Stimulated activated CD4-positive, alpha-beta T cell treated with anti-CD3 and anti-CD28 coated beads, TNF-alpha, amount 100 ng/mL, for 24 hours (primary cell): ENCODE measurements at places on chromosomes 16 and 17.
A peak's percentile ranks its signal among the peaks of the same experiment; 100 is the strongest.

DNA sequence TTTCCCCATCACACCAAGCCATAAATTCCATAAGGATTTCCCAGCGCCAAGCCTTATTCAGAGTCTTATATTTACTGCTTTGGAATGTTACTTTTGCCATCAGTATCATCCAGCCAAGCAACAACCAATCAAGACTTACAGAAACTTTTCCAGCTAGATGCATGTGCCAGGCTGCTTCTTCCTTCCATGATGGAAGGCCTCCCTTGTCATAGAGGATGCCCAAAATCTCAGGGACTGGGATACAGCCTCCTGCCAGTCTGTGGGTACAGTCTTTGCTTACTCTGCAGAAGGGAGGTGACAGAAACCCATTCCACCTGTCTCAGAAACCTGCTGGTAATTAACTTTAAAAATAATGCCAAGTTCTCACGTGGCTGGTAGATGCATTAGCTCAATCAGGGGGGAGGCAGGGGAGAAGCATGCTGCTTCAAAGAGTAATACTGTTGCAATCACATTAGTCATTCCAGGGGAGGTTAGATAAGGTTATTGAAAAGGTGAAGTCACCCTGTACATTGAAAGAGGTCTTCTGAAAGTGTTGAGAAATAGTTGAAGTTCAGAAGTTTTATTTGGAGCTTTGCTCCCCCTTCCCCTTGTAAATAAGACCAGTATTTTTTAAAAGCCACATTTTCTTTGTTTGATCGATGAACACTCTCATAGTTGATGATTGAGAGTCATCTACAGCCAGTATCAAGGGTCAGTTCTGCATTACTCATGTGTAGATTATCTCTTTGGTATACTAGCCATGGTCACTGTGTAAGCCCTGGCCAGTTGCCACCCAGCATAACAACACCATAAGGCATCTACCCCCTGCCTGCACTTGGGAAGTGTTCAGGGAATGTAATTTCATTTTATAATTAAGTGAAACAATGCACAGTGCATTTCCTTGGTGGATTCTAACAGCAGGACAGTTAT is 22.2 kb downstream of the HLF start:
- no peak for DNase-seq

GRCh38 chr16:68069511-68070248 is 15.5 kb upstream of the NFATC3 start:
- no peak for DNase-seq

- no peak for DNase-seq
Observed at GRCh38 chr17:41800601-41801373, 11.0 kb downstream of the P3H4 start.

DNA sequence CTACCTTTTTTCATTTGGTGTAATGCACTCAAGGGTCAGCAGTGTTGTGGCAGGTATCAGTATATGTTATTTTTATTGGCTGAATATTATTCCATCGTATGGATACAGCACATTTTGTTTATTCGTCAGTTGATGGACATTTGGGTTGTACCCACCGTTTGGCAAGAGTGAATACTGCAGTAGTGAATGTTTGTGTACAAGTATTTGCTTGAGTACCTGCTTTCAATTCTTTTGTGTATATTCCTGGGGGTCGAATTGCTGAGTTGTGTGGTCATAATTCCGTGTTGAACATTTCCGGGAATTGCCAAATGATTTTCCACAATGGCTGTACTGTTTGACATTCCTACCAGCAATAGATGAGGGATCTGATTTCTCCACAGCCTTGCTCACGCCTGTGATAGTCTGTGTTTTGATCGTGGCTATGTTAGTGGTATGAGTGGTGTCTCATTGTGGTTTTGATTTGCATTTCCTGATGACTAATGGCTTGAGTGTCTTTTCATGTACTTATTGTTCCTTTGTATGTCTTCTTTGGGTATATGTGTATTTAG is 108.4 kb downstream of the OR1D5 start:
- DNase-seq, result no peak

DNA sequence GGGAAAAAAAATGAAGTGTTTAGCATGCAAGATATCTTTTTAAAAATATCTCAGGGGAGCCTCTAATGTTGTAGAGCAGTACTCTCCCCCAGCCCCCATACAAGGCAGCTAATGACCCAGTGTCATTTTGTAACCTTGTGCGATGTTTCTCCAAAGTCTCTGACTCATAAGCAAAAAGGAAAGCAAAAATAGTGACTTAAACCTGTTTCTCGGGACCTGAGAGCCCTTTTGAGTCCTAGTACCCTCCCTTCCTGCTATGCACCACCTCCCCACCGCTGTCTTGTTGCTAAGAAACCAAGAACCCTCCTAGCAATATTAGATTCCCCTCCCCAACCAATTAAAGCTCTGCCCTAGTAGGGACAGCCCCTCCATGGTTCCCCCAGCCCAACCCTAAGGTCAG is 2.8 kb downstream of the MYCBPAP start:
- DNase-seq, result no peak

DNA sequence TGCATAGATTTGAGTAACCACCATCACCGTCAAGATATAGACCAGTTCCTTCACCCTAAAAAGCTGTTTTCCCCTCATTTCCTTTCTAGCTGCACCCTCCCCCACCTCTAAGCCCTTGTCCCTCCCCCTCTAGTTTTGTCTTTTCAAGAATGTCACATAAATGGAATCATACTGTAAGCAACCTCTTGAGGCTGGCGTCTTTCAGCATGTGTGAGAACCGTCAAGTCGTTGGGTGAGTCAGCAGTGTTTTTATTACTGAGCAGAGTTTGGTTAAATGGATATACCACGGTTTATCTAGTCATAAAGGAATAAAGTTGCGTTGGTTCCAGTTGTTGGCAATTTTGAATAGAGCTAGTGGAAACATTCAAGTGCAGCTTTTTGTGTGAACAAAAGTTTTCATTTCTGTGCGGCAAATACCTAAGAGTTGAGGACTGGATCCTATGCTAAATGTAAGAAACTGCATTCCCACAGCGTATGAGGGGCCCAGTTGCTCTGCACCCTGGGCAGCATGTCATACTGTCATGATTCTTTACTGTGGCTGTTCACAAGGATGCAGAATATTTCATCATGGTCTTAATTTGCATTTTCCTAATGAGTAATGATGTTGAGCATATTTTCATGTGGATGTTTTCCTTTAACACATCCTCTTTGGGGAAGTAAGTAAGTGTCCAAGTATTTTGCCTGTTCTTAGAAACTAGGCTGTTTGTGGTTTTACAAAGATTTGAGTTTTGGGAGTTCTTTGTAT is 264.3 kb downstream of the CPPED1 start:
- peak; percentile 31 for DNase-seq
